ENCODE measurements at places on chromosomes 6 and 20.

DNA sequence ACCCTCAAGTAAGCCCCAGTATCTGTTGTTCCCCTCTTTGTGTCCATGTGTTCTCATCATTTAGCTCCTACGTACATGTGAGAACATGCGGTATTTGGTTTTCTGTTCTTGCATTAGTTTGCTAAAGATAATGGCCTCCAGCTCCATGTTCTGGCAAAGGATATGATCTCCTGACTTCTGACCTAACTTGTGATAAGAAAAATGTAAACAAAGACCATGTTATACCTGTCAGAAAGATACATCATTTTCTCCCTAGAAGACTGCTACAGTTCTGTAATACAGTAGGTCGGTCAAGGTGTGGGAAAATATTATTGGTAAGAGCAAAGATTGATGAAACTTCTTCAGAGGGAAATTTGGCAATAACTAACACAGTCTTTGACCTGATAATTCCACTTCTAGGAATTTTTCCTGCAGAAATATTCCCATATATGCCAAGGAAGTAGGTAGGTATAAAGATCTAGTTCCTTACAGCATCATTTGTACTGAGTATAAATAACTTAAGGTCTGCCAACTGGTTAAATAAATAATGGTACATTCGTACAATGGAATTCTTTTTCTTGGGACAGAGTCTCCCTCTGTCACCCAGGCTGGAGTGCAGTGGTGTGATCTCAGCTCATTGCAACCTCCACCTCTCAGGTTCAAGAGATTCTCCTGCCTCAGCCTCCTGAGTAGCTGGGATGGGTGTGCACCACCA is 19.1 kb upstream of the FKBP5 start:
- no peak for DNase-seq

- DNase-seq, result no peak
These were observed 109.2 kb upstream of the RALGAPA2 start for GRCh38 chr20:20821484-20822260.

DNA sequence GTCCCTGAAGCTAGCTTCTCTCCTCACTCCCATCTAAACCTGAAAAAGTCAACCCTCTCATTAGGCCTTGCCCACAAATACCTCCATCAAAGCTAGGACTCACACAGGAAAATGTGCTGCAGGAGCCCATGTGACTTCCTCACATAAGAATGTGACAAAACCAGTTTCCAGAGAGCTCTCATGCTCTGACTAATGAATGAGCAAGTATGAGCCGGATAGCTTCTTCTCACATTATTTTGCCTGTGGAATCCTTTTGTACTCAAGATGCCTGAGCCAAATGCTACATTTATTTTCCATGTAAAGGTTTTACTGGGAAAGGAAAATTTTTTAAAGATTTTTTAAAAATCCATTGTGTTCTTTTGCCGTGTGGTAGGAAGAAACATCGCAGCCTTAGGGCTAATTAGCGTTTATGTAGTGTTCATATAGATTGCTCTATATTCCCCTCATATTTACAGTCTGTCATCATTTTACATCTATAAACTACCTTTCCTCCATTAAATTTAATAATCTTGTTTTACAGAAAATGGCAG is 68.6 kb upstream of the CCN6 start:
- peak; percentile 96 for DNase-seq

DNA sequence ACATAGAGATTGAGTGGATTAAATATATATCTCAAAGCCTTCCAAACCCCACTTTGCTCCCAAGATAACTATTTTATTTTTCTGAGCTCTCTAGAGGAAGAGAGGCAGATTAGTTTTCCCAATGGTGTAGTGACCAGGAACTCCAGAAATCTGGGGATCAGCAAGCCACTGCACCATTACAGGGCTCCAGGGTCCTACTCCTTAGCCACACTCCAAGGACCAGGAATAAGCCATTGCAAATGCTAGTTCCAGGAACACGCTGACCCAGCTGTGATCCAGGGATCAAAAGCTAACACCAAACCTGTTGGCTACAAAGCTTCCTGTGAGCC is 97.7 kb upstream of the IYD start:
- DNase-seq, result no peak

DNA sequence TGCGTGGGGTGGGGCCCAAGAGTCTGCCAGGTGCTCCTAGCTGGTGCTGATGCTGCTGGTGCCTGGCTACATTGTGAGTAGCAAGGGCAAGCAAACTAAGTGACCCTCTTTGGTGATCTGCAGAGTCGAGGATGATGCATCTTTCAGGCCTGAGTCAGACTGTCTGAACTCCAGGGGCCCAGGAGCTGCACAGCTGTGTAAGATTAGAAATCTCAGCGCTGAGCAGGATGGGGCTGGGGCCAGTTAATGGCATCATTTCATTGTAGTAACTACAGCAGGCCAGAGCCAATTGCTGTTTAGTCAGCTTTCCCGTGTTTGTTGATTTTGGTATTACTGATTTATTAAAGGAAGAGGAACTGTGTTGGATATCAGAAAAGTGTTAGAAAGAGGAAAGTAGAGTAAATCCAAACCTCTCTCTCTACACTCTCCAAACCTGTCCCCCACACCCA is 365.2 kb downstream of the PAX1 start:
- peak; percentile 73 for DNase-seq

GRCh38 chr20:63351811-63352591 is 9.1 kb downstream of the CHRNA4 start:
- DNase-seq, result no peak

DNA sequence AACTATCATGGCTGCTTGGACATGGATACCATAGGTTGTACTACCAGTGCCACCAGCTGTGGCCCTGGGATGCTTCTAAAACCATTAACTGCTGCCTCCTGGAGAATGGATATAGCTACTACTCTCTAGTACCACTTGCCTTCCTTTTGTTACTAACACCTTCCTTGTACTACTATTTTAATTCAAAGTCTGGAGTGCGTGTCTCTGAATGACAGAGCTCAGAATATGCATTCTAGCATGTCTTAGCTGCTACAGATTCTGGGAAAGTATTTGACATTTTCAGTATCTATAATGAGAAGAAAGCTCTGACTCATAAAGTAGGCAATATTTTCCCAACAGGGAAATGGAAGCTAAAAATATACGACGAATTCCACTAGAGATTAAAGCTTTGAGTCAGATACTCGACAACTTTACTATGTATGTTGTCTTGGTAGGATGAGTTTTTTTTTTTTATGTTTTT is 112.3 kb downstream of the PFDN4 start:
- no peak for DNase-seq

DNA sequence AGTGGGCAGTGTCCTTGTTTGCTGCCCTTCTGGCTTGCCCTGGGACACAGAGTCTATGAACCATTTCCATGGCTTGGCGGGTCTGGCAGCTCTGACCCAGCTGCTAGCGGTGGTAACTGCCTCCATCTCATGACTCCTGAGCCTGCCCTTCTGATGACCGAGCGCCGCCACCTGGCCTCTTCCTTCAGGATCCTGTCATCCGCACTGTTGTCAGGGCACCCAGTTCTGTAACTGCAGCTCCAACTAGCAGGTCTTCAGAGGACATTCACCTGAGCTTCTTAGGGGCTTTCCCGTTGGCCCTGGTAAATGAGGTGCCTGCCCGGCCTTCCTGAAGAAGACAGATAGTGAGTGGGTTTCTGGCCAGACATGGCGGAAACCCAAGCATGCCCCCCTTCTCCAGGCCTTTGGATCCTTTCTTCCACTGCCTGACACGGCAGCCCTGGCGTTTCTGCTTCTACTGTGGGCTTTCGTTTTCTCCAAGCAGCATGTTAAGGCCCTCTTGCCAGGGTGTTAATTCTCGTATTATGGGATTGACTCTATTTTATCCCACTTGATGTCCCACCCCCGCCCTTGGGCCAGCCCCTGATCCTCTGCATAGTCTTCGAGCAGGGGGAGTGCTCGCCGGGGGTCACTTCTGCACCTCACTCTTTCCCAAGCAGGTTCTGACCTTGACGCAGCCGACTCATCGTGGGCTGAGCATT is 24.7 kb downstream of the PACSIN1 start:
- no peak for DNase-seq

- no peak for DNase-seq
These were observed 100.7 kb upstream of the CARMIL1 start for GRCh38 chr6:25178336-25179035.

GRCh38 chr6:140567466-140567865 is 1193.0 kb upstream of the CITED2 start:
- DNase-seq, result peak; percentile 23

DNA sequence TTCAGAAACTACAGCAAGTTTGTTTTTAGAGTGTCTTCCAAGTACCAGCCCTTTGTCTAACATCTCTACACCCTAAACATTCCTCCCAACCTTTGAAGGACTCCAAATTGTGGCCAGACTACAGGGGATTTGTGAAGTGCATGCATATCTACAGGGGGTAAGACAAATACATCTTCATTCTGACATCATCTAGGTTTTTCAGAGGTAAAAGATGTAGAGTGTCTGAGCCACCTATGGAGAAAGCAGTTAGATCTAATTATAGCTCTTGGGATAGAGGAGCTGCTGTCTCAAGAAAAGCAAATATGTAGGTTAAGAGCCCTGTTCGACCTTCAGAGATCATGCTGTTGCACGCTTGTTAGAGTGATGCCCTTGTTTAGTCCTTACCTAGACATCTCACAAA is 617.7 kb upstream of the AGPAT4 start:
- no peak for DNase-seq

DNA sequence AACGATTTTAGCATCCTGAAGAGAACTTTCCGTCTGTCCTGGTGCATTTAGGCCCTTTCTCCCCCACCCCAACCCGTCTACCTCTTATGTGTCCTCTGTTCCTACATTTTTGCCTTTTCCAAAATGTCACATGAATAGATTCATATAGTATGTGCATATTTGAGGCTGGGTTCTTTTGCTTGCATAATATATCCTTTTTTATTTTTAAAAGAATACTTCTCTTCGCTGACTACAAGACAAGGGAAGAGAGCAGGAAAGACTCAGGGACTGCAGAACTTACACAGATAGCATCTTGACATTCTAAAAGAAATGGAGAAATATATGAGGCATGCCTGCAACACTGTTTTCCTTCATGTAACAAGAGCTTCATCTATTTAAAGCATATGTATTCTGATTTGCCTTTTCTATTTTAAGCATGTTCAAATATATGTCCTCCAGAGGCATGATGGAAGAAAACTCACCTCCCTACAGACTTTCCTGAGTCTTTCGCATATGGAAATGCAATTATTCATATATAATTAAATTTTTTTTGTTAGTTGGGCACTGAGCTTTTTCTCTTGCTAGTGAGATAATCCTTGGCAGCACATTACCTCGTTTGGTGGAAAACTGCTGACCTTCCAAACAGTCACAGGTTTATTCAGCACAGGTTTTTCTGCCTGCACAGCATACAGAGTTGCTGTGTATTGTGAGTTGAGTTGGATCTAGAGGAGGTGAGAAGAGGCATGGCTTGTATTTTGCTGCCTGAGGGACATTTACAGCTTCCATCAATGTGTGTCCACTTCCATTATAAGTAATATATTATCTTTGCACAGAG is 170.0 kb downstream of the AKAP7 start:
- no peak for DNase-seq

GRCh38 chr6:33787954-33788693 is 806 bp downstream of the LEMD2 start:
- DNase-seq, result peak; percentile 87

GRCh38 chr20:53712212-53712977 is 118.8 kb upstream of the ZNF217 start:
- no peak for DNase-seq

DNA sequence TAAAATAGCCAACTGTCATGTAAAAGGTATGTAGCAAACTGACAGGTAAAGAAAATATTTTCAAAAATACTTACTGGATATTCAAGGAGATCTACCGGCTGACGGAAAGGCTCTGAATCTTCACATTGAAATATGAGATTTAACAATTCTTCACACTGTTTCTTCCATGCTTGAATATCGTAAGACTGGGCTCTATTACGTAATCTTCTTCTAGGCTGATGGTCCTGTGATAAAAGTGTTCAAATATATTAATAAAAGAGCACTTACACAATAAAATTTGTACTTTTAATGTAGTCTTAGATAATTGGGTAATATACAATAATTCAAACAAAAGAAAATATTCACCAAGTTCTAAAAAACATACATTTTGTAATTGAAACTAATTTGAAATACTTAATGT is 87.4 kb downstream of the IRAK1BP1 start:
- no peak for DNase-seq

DNA sequence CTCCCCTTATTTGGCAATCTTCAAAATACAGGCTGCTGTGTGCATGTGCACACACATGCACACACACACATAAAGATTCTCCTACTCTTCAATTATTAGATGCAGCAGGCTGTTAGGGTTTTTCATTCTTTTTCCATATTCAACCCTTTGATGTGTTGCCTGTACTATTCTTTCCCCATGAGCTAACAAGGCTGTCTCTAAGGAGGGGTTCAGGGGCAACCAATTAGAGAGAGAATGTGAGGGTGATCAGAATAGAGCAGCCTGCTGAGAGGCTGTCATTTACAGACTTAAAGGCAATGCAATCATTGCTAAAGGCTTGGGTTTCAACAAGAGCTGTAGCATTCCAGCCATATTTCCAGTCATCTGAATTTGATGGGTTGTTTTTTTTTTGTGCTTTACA is 467.4 kb upstream of the ID4 start:
- no peak for DNase-seq

DNA sequence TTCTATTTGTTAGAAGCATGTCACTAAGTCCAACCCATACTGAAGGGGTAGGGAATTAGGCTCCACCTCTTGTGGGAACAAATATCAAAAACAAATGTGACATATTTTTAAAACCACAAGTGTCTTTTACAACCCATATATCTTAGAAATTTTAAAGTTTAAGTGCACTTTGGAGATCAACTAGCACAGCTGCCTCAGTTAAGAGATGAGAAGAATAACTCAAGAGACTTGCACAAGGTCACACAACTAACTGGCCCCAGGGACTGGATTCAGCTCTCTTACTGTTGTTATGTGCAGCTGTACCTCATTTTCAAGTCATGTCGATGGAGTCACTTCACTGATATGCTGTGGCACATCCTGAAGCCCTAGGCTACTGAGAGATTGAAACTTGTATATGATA is 102.9 kb upstream of the BMP2 start:
- DNase-seq, result no peak

DNA sequence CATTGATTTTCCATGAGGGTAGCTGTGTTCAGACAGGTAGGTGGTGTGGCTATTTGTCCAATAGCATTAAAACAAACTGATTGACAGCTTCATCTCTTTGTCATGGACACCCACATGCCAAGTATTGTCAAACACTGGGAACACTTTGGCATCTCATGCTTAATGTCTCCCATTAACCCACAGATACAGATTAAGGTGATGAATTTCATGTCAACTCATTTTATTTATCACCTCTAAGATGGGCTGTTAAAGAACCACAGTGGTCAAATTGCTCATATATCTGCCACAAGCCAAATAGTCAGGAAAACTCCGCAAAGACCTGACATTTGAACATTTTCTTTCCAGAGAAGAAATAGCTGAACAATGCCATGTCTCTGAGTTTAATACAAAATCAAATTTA is 139.1 kb upstream of the SPTLC3 start:
- no peak for DNase-seq

All from AG10803 (cell line).